ENCODE measurements at places on chromosomes 12 and 14.

DNA sequence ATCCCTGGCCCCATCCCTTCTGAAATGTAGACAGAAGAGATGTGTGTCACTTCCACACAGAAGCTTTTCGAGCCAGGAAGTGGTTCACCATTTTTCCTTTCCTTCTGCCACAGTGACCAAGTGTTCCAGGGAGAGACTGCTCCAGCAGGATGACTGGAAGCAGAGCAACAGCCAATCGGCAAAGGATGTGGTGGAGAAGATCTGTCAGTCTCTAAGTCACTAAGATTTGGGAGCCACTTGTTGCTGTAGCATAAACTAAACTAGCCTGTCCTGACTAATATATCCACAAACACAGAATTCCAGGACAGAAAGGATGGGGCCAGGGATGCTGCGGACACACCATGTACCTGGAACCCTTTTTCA lies 42.9 kb downstream of the DUSP6 start:
- no peak for DNase-seq

DNA sequence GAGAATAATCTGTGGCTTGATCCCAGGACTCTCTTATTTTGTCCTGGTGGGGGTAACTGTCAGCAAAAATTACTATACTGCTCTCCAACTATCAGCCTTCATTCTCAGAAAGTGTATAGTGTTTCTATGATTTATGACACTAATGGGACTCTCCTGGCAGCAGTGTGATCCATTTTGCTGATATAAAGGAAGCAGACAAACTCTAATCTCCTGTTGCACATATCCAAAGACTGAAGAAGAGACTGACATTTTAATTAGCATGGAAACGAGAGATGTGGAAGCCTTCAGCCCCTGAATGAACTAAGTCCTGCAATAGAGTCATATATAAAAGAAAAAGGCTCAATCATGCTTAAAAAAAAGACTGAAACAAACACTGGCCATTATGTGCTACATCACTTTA lies 127.8 kb upstream of the SSTR1 start:
- no peak for DNase-seq

DNA sequence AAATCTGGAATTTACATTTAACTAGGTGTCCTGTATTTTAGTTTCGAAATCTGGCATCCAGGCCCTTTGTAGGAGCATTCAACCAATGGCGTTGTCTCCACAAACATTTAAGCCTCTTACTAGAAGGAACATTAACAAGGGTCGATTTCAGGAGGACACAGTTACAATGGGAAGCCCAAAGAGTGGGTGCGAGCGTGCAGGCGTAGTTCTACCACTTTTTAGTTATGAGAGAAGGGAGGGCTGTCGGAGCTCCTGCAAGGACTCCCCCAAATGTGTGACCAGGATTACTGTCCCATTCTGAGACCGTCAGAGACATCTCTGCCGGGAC lies 365 bp upstream of the ABHD4 start:
- DNase-seq, result no peak

DNA sequence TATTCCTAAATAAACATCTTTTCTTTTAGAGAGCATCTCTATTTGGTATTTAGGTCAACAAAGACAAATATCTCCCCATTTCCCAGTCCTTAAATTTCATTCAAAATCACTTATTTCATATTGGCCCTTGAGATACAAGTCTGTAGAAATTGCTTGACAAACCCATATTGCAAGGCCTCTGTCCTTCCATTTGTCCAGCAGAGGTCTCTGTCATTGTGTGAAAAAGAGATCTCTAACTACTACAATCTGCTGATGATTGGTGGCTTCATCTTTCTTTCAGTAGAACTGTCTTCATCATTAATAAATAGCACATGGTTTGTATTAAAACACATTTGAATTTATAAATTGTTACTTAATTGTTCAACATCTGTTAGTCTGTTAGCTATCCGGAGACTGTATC lies 252.6 kb downstream of the ACSS3 start:
- DNase-seq, result no peak

GRCh38 chr14:68238551-68238950 lies 419.0 kb downstream of the RAD51B start:
- no peak for DNase-seq

- DNase-seq, result no peak
These were observed 115.5 kb downstream of the CCDC59 start for GRCh38 chr12:82242729-82243128.

DNA sequence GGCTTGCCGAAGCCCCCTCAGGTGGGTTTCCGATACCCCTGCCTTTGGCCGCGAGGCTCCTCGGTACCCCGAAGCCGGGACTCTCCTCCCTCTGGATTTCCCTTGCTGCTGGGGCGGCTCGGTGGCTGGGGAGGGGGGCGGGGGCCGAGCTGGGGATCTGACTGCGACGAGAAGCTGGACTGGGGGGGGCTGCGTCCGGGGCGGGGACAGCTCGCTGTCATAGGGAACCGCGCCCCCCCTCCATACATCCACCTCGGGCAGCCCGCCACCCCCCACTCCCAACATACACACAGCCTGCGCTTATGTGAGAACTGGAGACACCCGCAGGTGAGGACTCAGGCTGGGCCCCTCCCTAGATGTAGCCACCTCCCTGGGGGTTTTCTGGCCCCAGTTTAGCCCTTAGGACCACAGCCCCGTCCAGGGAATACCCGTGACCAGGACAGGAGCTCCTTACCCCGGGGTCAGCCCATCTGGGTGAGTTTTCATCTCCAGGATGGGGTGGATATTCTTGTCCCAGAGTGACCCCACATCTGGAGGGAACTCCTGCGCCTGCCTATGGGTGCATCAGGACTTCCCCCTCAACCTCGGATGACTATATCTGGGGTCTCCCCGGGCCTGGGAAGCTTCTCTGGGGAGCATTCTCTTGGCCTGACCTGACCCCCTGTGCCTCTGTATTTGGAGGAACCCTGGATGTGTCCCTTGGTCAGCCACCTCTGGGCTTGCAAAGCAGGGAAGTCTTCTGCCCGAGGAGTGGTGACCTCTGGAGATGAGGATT lies 687 bp downstream of the ASIC1 start:
- DNase-seq, result no peak

- DNase-seq, result no peak
These were observed 56.1 kb upstream of the DYRK2 start for GRCh38 chr12:67592228-67593011.

DNA sequence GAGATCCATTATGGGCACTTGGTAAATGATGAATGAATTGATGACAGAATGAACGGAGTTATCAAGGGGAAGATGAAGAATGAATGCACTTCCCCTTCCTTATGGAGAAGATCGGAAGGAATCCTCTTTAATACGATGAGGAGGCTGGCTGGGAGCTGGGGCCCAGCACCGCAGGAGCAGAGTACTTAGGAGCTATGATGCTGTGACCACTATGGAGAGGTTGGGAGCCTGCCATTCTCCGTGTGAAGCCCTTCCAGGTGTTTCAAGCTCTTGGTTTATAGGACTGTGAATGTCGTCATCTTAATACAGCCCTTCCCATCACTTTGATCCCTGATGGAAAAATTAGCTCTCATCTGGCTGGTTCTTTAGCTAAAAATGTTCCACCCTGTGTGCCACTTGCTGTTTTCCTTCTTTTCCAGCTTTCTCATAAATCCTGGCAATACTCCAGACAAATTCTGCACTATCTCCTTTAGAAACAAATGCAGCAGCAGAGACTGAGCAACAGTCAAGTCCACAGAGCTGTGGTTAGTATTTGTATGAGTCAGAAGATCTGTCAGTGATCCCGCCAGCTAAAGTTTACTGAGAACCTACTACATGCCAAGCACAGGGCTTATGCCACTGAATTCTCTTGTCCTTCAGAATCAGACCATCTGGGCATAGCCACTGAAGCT lies 263.1 kb upstream of the CRY1 start:
- no peak for DNase-seq

DNA sequence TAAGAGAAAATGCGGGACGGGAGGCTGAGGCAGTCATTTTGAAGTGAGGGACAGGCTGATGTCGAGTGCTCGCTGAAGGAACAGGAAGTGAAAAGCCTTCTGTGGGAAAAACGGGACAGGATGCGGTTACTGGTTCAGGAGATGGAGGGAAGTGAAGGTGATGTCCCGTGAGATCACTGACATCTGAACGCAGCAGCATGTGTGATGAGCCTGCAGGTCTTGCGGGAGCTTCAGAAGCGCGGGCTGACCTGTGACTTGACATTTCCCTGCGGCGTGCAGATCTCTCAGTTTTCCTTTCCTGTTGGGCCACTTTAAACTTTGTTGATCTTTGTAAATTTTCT lies 77.8 kb downstream of the DDX51 start:
- DNase-seq, result no peak

DNA sequence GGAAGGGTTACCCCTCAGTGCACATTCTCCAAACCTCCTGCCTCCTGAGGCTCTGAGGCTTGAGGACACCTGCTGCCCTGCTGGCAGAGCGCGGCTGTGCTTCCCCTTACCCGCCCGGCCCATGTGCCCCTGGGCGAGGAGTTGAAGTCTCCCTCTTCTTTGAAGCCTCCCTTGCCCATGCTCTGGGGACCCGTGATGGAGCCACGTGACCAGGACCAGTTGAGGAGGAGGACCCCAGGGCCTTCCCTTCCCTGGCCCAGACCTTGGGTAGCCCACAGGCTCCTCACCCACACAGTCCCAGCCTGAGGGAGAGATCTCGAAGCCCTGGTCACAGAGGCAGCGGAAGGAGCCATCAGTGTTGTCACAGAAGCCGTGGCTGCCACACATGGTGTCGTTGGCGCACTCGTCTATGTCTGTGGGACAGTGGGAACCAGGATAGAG lies 12.9 kb downstream of the ISCA2 start:
- no peak for DNase-seq

All from activated naive CD4-positive, alpha-beta T cell (primary cell).